ENCODE measurements at places on chromosomes 4 and X.

DNA sequence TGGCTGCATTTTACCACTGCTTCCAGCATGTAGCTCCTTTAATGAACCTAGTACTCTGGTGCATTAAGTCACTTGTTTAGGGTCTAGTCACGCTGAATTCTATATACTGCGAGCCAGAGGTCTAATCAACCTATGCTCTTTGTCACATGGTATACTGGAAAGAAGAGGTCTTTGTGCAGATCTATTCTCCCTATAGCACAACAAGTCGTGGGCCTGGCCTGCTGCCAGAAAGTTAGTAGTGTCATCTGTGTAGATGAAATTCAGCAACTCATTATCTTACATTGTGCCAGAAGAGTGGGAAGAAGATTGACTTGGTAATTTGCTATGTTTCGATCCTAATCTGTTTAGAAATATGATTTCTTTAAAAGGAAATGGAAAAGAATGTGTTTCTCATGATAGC is 80.8 kb downstream of the AWAT2 start:
- no peak for DNase-seq

DNA sequence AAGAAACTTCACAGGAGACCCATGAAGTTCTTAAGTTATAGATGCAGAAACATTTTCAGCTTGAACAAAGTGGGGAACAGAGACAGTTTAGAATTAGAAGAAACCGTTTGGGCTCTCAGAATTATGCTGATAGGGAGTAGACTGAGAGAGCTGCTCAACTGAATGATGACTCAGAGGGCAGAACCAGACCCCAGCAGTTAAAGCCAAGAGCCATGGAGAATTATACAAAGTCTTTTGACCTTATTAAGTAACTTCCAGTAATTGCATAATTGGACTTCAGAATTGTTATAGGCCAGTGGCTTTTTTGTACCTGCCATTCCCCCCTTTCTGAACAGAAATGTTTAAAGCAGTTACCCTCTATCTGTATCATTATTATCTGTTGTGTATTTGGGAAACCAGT is 642.1 kb downstream of the CCSER1 start:
- no peak for DNase-seq

DNA sequence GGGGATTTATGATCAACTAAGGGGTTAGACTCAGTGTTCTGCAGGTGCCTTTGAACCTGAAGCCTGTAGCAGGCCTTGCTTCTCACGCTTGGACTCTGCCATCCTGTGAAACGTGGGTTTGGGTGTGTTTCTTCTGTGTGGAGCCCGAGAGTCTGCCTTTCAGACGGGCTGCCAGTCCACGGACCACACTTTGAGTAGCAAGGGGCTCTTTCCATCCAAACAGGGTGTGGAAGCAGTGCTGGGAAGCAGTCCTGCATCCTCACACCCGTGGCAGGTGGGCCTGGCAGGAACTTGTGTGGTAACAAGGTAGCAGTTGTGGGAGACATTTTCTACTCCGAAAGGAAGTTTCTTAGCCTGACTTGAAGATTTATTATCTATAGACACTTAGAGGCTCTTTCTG is 22.7 kb downstream of the RGS12 start:
- DNase-seq: no peak

DNA sequence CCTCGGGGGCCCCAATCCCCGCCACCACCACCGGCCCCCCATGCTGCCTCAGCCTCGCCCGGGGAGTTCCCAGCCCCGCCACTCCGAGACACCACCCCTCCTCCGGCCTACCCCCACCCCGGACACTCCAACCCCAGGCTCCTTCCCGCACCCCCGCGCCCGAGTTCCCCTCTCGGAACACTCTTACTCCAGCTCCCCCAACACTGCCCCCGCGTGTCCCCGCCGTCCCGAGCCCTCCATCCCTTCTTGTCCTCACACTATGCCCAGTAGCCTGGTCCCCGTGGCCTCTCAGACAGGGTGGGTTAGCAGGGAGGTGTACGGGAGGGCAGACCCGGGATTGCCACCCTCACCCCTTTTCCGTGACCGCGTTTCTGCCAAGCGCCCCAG is 276.1 kb downstream of the BCOR start:
- no peak for DNase-seq

- DNase-seq: no peak
Measured at GRCh38 chrX:131801911-131802310, 221.2 kb upstream of the STK26 start.

DNA sequence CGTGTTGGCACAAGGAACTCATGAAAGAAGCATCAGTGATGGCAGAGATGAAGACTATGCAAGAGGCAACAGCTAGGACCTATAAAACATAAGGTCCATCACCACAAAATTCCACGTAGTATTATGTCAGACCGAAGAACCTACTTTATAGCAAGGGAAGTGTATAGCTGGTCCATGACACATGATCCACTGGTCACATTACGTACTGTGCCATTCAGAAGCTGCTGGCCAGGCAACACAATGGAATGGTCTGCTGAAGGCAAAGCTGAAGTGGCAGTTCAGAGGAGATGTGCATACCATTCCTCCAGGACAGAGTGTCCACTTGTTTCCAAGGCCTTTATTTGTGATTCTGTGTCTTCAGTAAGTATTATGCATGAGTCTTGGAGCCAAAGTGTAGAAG is 215.5 kb upstream of the UGT8 start:
- DNase-seq: no peak

- DNase-seq: no peak
Measured at GRCh38 chrX:153458476-153458875, 11.9 kb downstream of the HAUS7 start.

Data from amniotic stem cell (primary cell).